ENCODE measurements at places on chromosomes 5 and 9. TPM values are rescaled to one million over a fixed set of nuclear protein-coding genes. Genes with fewer than 3 reads are reported as not detected.

DNA sequence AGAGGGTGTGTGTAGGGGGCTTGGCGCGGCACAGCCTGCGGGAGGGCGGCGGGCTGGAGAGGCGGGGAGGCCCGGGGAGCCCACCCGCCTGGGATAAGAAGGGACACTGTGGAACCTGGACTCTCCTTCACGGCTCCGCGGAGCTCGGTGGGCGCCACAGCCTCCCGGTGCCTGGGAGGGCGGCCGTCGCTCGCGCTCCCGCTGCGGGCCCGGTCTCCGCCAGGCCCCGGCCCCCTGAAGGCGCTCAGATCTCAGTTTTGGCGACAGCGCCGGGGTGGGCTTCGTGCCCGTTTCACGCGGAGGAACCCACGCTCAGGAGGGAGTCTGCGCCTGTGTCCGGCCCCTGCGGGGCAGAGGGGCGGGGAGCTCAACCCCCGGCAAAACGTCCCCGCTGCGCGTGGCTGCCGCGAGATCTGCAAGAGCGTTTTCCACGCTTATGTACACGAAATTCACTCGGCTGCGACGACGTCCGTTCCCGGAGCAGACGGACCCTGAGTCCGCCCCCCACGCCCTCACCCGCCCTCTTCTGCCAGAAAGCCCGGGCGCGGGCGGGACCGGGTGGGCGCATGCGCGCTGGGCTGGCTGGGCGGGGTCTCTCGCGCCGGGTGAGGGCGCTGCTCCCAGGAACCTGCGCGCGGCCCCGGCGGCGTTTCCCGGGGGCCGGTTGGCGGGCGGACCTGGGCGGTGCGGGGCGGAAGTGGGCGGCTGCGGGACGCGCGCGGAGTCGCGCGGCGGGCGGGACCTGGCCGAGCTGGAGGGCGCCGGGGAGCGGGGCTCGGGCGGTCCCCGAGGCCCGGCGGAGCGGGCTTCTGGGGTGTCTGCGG, at the start of gene NELFB:
Gene NELFB, plus strand, starts transcription at position 704 of the 824 bp plus-strand sequence.
- DNase-seq, result peak; percentile 92

- DNase-seq, result no peak
These were observed 124.4 kb downstream of the RFX3 start for GRCh38 chr9:3401221-3401954.

The DNLZ gene
- total RNA-seq, result 14.7 TPM

The LECT2 gene
- not detected for total RNA-seq
